ENCODE measurements at places on chromosomes 3 and 15.

- DNase-seq = no peak
Measured at GRCh38 chr3:178808748-178809147, 262.9 kb downstream of the ZMAT3 start.

GRCh38 chr3:186669378-186670084 is 3.7 kb downstream of the HRG start:
- no peak for DNase-seq

DNA sequence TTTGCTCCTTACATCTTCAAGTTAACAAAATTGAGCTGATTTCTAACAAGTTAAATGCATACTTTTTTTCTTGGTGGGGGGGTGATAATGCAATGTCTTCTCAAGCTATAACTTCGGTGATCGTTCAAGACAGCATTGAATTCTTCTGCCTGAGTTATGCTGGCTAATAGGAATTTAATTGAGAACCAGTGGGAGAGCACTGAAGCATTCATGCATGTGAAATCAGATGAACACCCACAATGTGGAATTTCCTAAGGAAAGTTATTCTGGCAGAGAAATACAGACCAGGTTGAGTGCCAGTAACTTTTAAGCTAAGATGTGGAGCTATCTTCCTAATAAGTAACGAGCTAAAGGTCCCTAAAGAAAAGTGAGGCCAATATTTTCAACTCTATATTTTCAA is 3.0 kb downstream of the SPATA16 start:
- DNase-seq = no peak

GRCh38 chr3:132432639-132433038 is 15.3 kb downstream of the DNAJC13 start:
- no peak for DNase-seq

DNA sequence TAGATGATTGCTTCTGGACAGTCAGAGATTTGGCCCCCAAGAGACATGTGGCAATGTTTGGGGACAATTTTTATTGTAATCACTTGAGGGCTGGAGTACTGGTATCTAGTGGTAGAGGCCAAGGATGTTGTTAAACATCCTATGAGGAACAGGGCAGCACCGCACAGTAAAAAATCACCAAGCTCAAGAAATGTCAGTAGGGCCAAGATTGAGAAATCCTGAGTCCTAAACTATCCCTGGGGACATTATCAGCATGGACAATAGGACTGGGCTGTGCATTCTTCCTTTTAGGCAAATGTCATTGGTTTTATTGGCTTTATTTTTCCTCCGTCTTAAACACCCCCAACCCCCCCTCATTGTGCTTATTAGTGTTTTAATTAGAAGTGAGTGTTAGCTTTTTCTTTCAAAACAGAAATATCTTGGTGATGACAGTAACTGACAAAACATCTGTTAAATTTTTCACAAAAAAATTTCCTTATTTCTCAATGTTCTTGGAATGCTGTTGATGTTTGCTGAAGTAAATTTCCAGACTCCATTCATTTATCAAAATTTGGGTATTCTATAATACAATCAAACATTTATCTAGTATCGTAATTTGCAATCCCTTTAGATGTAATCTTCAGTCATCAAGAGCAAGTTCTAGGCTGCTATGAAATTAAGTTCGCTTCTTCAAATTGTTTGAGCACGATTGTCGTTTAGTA is 944.4 kb downstream of the VGLL3 start:
- no peak for DNase-seq

DNA sequence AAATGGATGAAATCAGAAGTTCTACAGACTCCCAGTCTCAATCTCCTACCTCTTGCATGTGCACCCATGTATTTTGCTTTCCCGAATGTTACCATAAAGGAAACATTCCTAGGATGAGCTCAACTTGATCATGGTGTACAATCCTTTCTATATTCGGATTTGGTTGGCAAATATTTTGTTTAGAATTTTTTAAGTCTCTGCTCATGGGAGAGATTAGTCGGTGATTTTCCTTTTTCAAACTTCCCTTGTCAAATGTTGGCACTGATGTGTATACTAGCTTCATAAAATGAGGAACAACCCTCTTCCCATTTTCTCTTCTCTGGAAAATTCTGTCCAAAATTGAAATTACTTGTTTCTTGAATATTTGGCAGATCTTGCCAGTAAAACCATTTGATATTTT is 317.6 kb upstream of the RASGRP1 start:
- no peak for DNase-seq

- DNase-seq = no peak
Measured at GRCh38 chr15:44010089-44010488, 183.3 kb downstream of the WDR76 start.

DNA sequence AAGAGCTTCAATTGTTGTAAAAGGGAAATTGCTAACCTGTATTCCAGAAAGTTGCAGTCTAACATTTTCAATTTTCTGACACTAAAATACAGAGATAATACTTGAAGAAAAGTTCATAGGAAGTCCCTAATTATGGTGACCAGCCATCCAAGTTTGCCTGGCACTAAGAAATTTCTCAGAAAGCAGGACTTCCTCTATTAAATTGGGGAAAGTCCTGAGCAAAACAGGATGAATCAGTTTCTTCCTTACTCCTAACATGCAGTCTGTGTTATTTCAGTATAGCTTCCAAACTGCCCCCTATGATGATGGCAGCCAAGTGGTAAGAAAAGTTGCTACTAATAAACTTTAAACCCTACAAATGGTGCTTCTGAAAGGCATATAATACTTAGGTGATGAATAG is 133.5 kb upstream of the SGO1 start:
- no peak for DNase-seq

GRCh38 chr15:73941871-73942635 is 15.8 kb downstream of the LOXL1 start:
- no peak for DNase-seq

DNA sequence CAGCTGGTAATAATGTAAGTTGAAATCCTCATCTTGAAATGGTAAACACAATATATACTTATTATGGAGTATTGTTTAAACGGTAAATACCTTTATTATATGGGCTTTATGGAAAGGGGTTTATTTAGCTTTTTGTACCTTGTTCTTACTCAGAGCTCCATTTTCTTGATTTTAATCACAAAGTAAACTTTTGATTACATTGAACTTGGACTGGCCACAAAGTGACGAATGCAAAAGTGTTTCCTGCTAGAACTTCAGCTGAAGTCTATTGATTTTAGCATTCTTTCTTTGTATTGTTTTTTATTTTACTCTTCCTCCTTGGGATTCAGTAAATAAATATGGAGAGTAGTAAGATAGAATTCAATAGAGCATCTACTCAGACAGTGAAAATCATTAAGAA is 19.8 kb upstream of the AADAC start:
- no peak for DNase-seq

GRCh38 chr3:66450390-66451022 is 50.3 kb downstream of the LRIG1 start:
- DNase-seq = no peak

DNA sequence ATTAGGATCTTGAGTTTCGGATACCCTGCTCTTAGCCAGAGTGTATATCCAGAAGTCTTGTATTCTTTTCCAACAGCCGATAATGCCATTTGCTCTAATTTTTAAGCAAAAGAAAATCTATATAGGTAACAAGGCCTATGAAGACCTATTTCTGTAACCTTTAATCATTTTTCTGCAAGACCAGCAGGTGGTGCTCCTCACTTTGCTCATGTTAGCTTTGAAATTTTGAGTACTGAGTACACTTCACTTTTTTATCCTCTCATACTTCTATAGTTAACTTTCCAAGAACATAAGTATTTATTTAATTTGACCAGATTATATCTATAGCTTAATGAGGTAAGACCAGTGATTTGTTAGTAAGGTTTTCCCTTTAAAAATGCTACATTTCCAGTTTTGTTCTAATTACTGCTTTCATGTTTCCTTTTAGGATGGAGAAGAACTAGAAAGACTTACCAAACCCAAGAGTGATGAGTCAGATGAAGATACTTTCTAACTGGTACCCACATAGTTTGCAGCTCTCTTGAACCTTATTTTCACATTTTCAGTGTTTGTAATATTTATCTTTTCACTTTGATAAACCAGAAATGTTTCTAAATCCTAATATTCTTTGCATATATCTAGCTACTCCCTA is 20.5 kb downstream of the SLC35A5 start:
- DNase-seq = no peak

DNA sequence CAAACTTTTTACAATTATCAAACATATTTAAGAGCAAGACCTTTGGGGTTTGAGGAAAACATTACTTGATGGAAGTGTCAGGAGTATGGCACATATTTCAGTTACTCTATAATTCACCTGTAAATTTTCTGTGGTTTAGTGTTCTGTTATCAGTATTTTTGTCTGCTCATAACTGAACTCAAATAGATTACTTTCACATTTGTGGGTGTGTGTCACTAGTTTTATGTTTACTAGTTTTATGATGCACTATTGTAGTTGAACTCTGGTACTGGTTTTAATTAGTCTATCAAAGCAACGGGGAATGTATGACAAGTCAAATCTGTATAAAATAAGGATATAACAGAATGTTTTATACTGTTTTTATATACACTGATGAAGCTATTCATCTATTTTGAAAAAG is 27.2 kb downstream of the OXSM start:
- DNase-seq = no peak

DNA sequence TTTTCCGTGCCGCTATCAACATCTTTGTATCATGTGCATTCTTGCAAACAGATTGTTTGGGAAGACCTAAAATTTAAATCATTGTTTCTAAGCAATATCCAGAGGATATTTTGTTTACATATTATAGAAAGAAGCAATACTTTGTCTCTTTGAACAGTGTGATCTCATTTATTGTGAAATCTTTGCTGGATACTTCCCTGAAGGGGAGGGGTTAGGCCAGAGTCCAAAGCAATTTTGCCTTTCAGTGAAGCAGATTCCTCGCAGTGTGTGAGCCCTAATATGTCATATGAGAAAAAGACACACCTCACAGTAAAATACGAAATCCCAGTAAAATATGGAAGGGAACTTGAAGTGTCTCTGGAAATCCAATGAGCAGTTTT is 158.7 kb upstream of the SLCO3A1 start:
- no peak for DNase-seq

GRCh38 chr3:11734-12133 is 184.8 kb upstream of the CHL1 start:
- DNase-seq = no peak

DNA sequence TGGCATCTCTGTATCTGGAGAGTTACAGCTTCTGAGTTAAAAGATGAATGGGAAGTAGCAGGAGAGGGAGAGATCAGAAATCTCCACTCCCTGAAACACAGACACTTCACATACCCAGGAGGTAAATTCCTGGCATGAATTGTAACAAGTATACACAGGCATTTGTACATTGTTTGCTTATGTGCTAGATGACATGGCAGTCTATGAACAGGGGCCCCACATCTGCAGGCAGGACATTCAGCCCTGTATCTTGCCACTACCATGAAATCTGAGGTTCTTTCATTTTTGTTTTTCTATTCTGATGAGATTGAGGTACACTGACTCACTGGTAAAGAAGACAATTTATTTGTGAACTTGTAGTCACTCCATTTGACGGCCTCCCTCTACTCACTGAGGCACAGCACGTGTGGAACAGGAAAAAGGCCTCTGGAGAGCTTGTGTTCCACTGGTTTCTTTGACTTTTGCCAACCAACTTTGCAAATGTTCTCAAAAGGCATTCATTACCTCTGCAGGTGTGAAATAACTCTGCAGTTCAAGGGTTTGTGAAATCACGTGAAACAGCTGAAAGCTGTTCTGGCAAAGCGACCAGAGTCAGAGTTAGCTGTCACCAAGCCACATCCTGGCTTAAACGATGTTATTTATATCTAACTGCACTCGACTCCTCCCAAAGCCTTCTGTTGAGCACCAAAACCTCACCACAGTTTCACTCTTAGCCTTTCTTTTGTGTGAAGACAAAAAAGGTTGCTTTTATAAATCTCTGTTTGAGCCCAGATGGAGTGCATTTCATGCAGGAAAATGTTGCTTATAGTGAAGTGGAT is 401.3 kb upstream of the CFAP20DC start:
- peak; percentile 97 for DNase-seq

- DNase-seq = no peak
Measured at GRCh38 chr3:38541806-38542205, 45.7 kb downstream of the EXOG start.

- no peak for DNase-seq
Measured at GRCh38 chr3:195870442-195870841, 37.9 kb downstream of the TNK2 start.
